ENCODE measurements at places on chromosomes 2 and 18. TPM values are rescaled to one million over a fixed set of nuclear protein-coding genes. Genes with fewer than 3 reads are reported as not detected.

DNA sequence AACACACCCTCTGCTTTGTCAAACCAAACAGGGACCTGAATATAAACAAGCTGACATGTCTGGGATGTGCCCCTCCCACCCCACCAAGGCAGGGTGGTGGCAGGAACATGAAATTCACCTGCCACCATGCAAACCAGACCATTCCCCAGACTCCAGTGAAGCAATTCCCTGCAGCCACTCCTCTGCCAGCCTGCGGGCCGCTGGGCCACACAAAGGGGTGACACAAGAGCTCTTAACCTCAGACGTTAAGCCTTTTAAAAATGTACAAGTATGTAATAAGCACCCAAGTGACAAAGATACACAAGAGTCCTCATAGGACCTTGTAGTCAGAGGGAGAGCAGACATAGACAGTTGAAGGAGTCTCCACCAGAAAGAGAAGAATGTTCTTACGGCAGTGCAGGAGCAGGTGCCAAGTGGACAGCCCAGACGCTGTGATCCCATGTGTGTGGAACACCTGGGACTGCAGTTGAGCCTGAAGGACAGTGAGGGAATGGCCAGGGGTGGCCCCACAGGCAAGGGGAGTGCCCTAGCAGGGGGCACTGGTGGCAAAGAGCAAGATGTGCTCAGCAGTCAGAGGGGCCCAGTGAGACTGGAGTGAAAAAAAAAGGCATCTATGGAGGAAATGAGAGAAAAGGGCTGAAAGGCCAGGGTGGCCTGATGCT, 36.9 kb downstream of the CRACDL start:
- no peak for DNase-seq

- peak; percentile 24 for DNase-seq
Observed at GRCh38 chr18:9708057-9708433, at the start of gene RAB31. TSS of gene RAB31 (plus strand) at chr18:9708301. CDS start at chr18:9708406, 105 bp downstream.

GRCh38 chr2:180905461-180905860, 74.9 kb upstream of the UBE2E3 start:
- DNase-seq: no peak

- DNase-seq: no peak
Observed at GRCh38 chr2:223759569-223760430, 77.6 kb downstream of the AP1S3 start.

GRCh38 chr2:161004379-161004778, 155.8 kb upstream of the TANK start:
- DNase-seq: no peak

DNA sequence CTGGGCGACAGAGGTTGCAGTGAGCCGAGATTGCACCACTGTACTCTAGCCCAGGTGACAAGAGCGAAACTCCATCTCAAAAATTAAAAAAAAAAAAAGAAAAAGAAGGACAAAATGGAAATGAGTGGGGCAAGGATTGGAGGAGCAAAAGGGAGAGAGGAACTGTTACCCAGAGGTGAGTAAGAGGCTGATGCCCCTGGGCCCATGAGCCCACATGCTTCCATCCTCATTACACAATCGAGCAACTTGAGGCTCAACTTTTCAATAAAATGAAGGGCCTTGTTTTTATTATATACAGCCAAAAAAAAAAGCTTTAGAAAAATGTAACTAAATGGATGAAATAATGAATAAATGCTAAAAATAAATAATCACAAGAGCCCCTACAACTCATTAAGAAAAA, 91.7 kb upstream of the YWHAQ start:
- no peak for DNase-seq

Gene SCN7A
- not detected for total RNA-seq
